ENCODE measurements at places on chromosomes 16 and 17. TPM values are rescaled to one million over a fixed set of nuclear protein-coding genes. Genes with fewer than 3 reads are reported as not detected.

KRT33B gene
- total RNA-seq: not detected

C16orf74 gene
- total RNA-seq: 16.1 TPM

HYDIN gene
- 0.27 TPM for total RNA-seq

RNF112 gene
- total RNA-seq: 0.98 TPM

CPNE7 gene
- 47.2 TPM for total RNA-seq

SLC6A4 gene
- total RNA-seq: not detected

C17orf50 gene
- not detected for total RNA-seq

GRIN2A gene
- total RNA-seq: not detected

NPW gene
- 1.0 TPM for total RNA-seq

TAC4 gene
- total RNA-seq: not detected

ZFPM1 gene
- total RNA-seq: 6.7 TPM

CYBA gene
- total RNA-seq: 314 TPM

SLC9A5 gene
- 1.7 TPM for total RNA-seq

GPR142 gene
- total RNA-seq: not detected

ZNF597 gene
- 0.85 TPM for total RNA-seq

CD300LB gene
- total RNA-seq: not detected

NOS2 gene
- 0.22 TPM for total RNA-seq

ABCA10 gene
- total RNA-seq: 0.12 TPM

CDH1 gene
- total RNA-seq: 3.9 TPM

CRYM gene
- 2.1 TPM for total RNA-seq

EME1 gene
- 17.0 TPM for total RNA-seq

KRTAP4-4 gene
- not detected for total RNA-seq

SETD6 gene
- total RNA-seq: 13.5 TPM

SLC13A2 gene
- 0.16 TPM for total RNA-seq

GCGR gene
- total RNA-seq: 0.35 TPM

NT5C3B gene
- total RNA-seq: 121 TPM

MT4 gene
- total RNA-seq: not detected

TBC1D3H gene
- not detected for total RNA-seq

CIBAR2 gene
- not detected for total RNA-seq

VMO1 gene
- total RNA-seq: 1.7 TPM

TBX2 gene
- total RNA-seq: 7.0 TPM

CHAD gene
- total RNA-seq: not detected

RNF213 gene
- 68.9 TPM for total RNA-seq

VPS35 gene
- 87.2 TPM for total RNA-seq

KRT27 gene
- not detected for total RNA-seq

CDT1 gene
- 16.4 TPM for total RNA-seq

CLN3 gene
- total RNA-seq: 33.9 TPM

SBK1 gene
- total RNA-seq: 0.35 TPM

CDRT15L2 gene
- total RNA-seq: not detected

NCOR1 gene
- total RNA-seq: 86.9 TPM

VASN gene
- total RNA-seq: 3.7 TPM

Data from A549 treated with ZK216348 at 1 μM for 4 hours (cell line).